ENCODE measurements at places on chromosomes 7 and 10.

GRCh38 chr7:106125417-106125816 lies 13.3 kb upstream of the SYPL1 start:
- DNase-seq = no peak

GRCh38 chr7:2387897-2388636 lies 15.3 kb upstream of the CHST12 start:
- no peak for DNase-seq

- no peak for DNase-seq
Measured at GRCh38 chr10:132463333-132464255, 66.6 kb downstream of the PWWP2B start.

- DNase-seq = no peak
Measured at GRCh38 chr7:16891874-16892643, 10.3 kb upstream of the AGR3 start.

DNA sequence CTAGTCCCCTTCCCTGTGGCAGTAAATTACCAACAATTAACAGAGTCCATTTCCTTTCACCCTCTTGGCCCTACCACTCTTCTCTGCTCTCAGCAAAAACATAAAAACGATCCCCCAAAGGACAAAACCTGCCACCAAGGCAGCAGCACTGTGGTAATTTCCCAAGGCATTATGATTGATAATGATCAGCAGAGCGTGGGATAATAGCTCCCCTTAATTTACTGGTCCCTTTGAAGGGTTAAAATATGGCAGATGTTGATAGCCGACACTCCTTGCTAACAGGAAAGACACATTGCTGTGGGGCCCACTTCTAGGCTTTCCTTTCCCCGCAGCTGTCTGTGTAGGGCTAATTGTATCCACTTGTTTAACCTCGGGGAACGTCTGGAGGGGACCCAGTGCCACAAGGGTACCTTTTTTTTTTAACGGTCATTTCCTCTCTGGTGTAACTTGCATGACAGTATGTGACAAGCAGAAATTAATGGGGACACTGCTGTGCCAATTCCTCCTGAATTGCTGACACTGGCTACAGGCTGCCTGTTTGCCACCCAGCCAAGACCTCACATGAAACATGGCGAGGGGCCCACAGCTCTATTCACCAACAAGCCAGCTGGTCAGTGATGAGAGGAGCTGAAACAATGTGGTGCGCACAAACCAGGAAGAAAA lies 81.3 kb downstream of the CDK6 start:
- DNase-seq = no peak

- DNase-seq = no peak
Measured at GRCh38 chr10:91090761-91091529, 129.5 kb upstream of the PCGF5 start.

GRCh38 chr10:7787150-7787856 lies 490 bp downstream of the KIN start:
- DNase-seq = no peak

DNA sequence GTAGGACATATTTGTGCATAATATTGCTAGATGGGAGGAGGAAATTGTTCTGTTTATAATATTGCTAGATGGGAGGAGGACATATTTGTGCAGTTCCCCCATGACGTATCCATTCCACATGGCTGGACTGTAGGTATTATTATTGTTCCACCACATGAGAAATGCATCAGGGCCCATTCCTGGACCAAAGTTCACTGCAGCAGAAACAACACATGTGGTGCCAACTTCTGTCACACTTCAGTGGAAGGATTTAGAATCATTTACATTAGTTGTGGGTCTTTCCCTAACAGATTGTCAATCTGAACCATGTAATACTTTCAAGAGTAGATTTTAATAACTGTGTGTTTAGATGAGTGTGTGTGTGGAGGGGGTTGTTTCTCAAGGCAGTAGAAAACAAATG lies 32.7 kb upstream of the MACC1 start:
- DNase-seq = no peak

- no peak for DNase-seq
Measured at GRCh38 chr7:81676105-81676811, 93.6 kb downstream of the HGF start.

- no peak for DNase-seq
Measured at GRCh38 chr10:20281579-20281978, 465.3 kb downstream of the PLXDC2 start.

DNA sequence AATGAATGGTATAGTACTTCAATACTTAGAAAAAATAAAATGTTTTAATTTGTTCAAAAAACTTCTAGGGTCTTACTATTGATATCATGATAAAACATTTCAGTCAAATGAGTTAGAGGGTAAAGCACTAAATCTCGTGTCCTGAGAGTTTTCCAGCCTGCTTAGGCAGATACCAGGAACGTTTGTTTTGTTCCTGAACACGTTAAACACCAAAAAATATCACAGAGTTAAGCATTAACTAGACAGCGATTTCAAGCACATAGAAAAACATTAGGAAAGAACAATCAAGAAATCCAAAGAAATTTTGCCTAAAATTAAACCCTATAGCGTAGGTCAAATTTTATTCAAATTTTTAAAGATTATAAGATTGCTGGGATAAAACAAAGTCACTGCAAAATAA lies 204.6 kb upstream of the AGR3 start:
- no peak for DNase-seq

- no peak for DNase-seq
Measured at GRCh38 chr10:87700031-87700796, 40.5 kb downstream of the PAPSS2 start.

DNA sequence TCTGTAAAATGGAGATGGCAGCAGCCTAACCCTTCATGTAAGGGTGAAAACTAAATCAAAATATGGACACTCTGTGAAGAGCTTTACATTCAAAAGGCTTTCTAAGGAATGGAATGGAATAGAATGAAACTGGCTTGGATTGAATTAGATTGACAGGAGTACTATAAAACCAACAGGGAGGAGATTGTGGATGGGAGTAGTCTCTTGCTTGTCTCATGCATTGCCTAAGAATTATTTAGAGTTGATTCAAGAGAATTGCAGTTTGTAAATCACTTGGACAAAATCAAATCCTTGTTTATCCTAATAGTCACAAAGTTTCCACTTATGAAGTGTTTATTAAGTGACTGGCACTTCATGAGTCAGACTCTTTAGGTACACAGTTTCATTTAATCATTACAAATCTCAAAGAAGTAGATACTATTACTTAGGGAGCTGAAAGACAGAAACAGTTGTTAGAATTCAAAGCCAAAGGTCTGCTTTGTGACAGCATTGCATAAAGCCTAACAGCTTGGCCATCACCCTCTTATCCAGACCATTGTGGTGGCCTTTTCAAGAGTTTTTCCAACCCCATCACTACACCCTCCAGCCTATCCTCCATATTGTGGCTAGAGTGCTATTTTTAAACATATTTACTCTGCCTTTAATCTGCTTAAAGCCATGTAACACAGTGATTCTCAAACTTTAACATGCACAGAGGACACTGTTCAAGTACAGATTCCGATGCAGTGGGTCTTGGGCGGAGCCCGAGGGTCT lies 91.9 kb upstream of the GHITM start:
- no peak for DNase-seq

DNA sequence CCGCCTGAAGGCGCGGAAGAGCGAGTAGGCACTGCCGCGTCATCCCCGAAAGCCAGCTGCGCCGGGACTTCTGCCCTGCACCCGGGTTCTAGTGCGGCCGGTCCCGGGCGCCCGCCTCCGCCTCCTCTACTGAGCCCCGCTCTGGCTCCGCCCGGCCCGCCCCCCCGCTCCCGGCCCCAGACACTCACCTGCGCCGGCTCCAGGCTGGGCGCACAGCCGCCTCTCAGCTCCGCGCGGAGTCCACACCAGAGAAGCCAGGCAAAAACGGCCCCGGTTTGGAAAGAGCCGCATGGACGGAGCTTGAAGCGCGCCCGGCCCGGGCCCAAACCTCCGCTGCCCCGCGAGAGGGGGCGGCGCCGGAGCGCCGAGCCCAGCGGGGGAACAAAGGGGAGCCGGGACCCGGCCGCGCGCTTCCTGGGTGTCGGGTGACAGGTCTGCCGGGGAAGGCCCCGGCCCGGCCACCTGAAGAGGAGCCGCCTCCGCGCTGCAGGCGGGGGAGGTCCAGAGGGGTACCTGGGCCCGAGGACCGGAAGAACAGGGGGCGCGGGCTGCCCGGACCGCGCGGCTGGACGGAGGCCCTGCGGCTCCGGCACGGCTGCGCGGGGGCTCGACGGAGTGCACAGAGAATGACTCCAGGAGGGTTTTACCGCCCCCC lies 168.2 kb downstream of the NRF1 start:
- DNase-seq = no peak

DNA sequence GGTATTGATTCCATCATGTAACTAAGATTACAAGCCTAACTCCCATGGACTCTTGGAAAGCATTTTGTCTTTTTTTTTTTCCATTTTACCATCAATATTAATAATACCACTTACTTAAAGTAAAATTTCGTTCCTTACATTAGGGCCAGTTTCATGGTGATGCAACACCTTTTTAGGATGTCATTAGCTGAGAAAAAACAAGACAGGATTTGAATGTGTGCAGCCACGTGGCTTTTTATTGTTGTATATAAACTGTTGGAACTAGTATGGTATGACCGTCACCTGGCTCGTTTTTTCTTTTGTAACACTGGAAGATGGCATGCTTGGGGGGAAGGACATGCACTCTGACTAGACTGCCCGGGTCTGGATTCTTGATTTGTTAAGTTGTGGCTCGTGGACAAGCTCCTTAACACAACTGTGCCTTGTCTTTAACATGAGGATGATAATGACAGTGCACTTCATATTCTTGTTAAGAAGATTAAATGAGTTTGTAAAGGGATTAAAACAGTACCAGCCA lies 42.1 kb downstream of the ARHGAP21 start:
- no peak for DNase-seq

- DNase-seq = no peak
Measured at GRCh38 chr10:50395851-50396250, 144.5 kb upstream of the ASAH2 start.

GRCh38 chr7:92517631-92518030 lies 10.7 kb downstream of the PEX1 start:
- DNase-seq = no peak

- no peak for DNase-seq
Measured at GRCh38 chr7:142420554-142421362, 162.9 kb upstream of the PRSS58 start.

- no peak for DNase-seq
Measured at GRCh38 chr10:132270256-132270655, 37.5 kb downstream of the STK32C start.

GRCh38 chr7:20441346-20441745 lies 110.6 kb downstream of the ITGB8 start:
- no peak for DNase-seq

DNA sequence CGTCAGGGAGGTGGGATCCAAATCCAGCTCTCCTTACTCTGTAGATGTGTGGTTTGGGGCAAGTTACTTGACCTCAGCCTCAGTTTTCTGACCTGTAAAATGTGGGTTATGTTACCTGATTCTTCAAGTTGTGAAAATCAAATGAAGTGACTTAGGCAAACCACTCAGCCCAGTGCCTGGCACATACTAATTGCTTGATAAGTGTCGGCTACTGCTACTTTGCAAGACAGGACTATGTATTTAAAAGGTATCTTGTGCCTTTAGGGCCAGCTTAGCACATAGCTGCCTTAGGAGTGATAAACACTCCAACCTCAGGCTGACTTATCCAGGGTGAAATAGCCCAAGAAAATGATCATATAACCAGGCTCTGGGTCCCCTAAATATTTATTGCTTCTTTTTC lies 42.9 kb downstream of the GOLGA7B start:
- no peak for DNase-seq

GRCh38 chr7:155861480-155861868 lies 49.2 kb upstream of the SHH start:
- no peak for DNase-seq

DNA sequence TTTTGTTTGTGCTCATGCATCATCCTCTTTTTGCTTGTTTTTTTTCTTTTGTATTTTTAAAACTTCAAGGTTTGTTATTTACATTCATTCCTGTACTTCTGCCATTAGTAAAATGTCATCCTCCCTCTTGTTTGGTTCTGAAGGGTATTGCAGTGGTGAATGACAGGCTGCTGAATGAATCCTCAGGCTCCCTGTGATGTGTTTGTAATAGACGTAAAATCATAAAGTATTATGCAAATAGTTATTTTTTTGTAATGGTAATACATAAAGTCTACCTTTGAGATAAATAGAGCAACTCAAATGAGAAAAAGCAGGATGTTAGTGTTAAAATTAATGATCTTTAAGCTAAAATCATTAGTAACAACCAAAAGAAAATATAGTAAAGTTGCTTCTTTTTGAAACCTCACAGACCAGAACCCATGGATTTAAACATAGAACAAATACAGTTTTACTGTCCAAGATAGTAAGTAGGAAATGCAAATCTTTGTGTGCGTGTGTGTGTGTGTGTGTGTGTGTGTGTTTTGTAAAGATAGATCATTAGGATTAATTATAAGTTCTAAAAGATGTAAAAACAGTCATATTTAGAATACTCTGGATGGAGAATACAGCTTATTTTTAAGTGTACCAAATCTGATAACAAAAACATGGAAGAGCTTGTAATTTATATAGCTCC lies 4.5 kb downstream of the GLCCI1 start:
- no peak for DNase-seq

GRCh38 chr10:133258818-133259601 lies 17.7 kb downstream of the ADAM8 start:
- DNase-seq = peak; percentile 65

- no peak for DNase-seq
Measured at GRCh38 chr10:102837230-102837721, at the start of gene CYP17A1. CYP17A1 (minus strand) TSS chr10:102837413; CDS start chr10:102837361, 52 bp downstream.

DNA sequence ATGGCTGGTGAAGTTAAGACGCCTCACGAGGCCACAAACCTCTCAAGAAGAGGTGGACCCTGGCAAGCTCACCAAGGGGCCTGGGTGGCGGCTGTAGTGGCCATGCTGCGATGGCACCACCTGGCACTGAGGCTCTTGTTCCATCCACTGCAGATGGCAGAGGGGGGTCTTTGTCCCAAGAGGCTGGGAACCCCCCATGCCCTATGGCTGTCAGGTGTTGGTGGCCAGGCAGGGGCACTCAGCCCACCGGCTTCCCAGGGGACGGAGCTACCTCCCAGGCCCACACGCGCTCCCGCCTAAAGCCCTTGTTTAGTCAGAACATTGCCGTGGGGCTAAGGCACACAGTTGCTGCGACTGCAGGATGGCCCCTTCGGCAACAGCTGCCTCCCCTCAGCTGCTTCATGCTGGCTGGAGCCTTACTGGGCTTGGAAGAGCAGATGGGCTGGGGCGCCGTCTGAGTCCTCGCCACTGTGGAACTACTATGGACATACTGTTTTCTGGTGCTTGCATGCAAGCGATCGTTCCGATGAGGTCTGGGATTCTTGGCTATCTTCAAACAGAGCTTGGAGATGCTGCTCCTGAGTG lies 46.8 kb downstream of the DPYSL4 start:
- DNase-seq = no peak

GRCh38 chr7:129613016-129613337 lies 1.5 kb downstream of the NRF1 start:
- DNase-seq = no peak
